ENCODE measurements at places on chromosomes 3 and 15. TPM values are rescaled to one million over a fixed set of nuclear protein-coding genes. Genes with fewer than 3 reads are reported as not detected.

Gene CLDN11
- total RNA-seq, result not detected

Gene EFCC1
- not detected for total RNA-seq

Gene OSTN
- not detected for total RNA-seq

Gene FBXW12
- not detected for total RNA-seq

Gene HDAC11
- total RNA-seq, result 8.7 TPM

Gene ADCY5
- not detected for total RNA-seq

Gene SLC35A5
- total RNA-seq, result 26.7 TPM

Gene STAB1
- total RNA-seq, result not detected

Gene ARGFX
- total RNA-seq, result not detected

Gene FBXL2
- total RNA-seq, result 9.6 TPM

- no peaks in the 10 kb centered on the region for H3K27me3 ChIP-seq
- H3K4me1 ChIP-seq, result peaks cover 24% of the 10 kb centered on the region
- no peaks in the 10 kb centered on the region for H3K36me3 ChIP-seq
- H3K27ac ChIP-seq, result no peak overlapping the region
- DNase-seq, result peak; percentile 9
- H3K4me3 ChIP-seq, result no peak overlapping the region
Observed at GRCh38 chr3:31008994-31009393, 114.5 kb upstream of the GADL1 start.

- no peaks in the 10 kb centered on the region for H3K36me3 ChIP-seq
- H3K27ac ChIP-seq, result peak overlapping the region; percentile 93
- no peaks in the 10 kb centered on the region for H3K27me3 ChIP-seq
- DNase-seq, result peak; percentile 46
Observed at GRCh38 chr15:61659566-61660190, 400.6 kb downstream of the VPS13C start.

DNA sequence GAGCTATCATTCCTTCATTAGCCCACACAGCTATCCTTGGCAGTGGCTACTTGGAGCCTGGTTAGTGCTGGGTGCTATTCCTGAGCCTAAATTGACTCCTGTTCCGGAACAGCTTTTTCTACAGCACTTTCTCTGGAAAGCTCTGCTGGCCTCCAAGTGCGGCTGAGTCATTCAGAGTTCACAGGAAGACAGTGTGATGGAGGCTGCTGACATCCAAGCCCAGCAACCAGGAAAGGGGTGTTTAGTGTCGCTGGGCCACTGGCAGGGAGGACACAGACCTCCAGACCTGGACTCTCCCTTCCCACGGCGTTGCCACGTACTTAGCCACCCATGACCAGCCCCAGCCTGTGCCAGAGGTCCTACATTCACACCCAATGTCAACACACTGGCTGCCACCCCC lies 28.7 kb downstream of the CACNA2D2 start:
- no peak overlapping the region for H3K27ac ChIP-seq
- DNase-seq, result no peak
- no peaks in the 10 kb centered on the region for H3K36me3 ChIP-seq
- peaks cover 42% of the 10 kb centered on the region for H3K27me3 ChIP-seq
- no peaks in the 10 kb centered on the region for H3K4me1 ChIP-seq

DNA sequence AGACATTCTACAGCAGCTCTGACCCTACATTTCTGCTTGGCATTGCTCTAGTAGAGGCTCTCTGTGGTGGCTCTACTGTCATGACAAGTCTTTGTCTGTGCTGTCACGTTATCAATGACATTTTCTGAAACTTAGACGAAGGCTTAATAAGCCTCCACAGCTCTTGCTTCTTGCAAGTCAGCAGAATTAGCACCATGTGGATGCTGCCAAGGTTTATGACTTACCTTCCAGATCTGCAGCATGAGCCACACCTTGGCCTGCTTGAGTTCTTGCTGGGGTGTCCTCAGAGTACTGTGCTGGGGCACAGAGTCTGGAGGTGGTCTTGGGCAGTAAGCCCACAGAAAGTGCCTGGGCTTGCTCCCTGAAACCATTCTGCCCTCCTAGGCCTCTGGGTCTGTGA lies 9.8 kb downstream of the RTP1 start:
- H3K27ac ChIP-seq, result no peak overlapping the region
- H3K4me3 ChIP-seq, result no peak overlapping the region
- peaks cover 4% of the 10 kb centered on the region for H3K36me3 ChIP-seq
- H3K27me3 ChIP-seq, result no peaks in the 10 kb centered on the region
- DNase-seq, result no peak

GRCh38 chr3:195200010-195200822 lies 70.7 kb downstream of the XXYLT1 start:
- no peak overlapping the region for H3K27ac ChIP-seq
- H3K4me1 ChIP-seq, result peaks cover 22% of the 10 kb centered on the region
- no peaks in the 10 kb centered on the region for H3K36me3 ChIP-seq

DNA sequence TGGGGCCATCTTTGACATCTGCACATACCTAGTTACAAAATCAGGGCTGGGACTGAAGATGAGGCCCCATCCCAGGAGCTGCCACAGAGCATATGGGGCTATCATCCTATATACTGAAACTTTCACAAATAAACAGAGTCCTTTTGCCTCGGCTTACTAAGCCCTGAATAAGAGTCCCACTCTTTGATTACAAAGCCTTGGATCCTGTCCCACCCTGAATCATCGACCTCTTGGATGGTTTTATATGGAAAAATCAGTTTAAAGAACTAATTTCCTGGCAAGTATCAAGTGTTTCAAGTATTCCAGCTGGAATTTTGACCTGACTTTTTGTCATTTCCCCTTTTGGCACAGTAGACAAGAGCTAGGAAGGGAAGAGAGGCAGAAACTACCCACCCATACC lies 331.3 kb upstream of the FRG2C start:
- H3K4me1 ChIP-seq, result no peaks in the 10 kb centered on the region
- H3K27ac ChIP-seq, result no peak overlapping the region
- H3K27me3 ChIP-seq, result no peaks in the 10 kb centered on the region
- H3K36me3 ChIP-seq, result no peaks in the 10 kb centered on the region
- no peak overlapping the region for H3K4me3 ChIP-seq
- DNase-seq, result no peak

DNA sequence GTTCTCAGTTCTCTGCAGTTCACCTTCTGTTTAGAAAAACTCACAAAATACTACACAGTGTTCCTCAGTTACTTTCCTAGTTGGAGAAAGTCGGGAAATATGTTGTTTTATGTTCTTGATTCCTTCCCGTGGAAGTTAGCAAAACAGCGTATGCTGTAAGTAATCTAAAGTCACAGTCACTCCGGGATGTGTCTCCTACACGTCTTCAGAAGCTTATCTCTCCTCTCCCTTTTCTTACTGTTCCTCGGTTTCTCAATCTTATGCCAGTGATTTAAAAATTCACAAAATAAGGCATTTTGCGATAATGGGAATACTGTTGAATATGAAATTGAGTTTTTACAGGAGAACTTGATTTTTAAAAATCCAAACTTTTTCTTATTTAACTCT lies 1.7 kb downstream of the HEG1 start:
- H3K27ac ChIP-seq, result no peak overlapping the region
- no peaks in the 10 kb centered on the region for H3K36me3 ChIP-seq
- DNase-seq, result no peak
- no peaks in the 10 kb centered on the region for H3K27me3 ChIP-seq
- H3K4me3 ChIP-seq, result peak overlapping the region; percentile 81
- peaks cover 38% of the 10 kb centered on the region for H3K4me1 ChIP-seq

DNA sequence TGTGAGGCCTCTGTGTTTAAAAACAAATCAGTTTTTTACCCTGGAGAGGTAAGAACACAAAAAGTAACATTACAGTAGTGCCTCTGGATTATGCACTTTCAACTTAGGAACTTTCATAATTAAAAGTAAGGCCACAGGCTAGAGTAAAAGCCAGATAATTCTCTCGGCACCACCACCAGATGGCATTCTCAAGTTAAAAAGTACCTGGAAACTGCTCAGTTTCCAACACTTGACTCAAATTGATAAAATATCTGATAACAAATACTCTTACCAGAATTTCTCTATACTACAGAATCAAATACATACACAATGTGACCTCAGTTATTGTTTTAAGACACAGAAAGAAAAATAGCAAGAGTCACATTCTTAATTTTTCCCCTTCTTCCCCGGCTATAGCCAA lies 19.9 kb downstream of the SPICE1 start:
- H3K27ac ChIP-seq, result no peak overlapping the region
- peaks cover 16% of the 10 kb centered on the region for H3K36me3 ChIP-seq
- no peaks in the 10 kb centered on the region for H3K27me3 ChIP-seq

GRCh38 chr15:49032601-49033145 lies 13.6 kb downstream of the SECISBP2L start:
- no peak for DNase-seq
- peaks cover 3% of the 10 kb centered on the region for H3K4me1 ChIP-seq
- no peaks in the 10 kb centered on the region for H3K27me3 ChIP-seq
- H3K36me3 ChIP-seq, result peaks cover 32% of the 10 kb centered on the region

DNA sequence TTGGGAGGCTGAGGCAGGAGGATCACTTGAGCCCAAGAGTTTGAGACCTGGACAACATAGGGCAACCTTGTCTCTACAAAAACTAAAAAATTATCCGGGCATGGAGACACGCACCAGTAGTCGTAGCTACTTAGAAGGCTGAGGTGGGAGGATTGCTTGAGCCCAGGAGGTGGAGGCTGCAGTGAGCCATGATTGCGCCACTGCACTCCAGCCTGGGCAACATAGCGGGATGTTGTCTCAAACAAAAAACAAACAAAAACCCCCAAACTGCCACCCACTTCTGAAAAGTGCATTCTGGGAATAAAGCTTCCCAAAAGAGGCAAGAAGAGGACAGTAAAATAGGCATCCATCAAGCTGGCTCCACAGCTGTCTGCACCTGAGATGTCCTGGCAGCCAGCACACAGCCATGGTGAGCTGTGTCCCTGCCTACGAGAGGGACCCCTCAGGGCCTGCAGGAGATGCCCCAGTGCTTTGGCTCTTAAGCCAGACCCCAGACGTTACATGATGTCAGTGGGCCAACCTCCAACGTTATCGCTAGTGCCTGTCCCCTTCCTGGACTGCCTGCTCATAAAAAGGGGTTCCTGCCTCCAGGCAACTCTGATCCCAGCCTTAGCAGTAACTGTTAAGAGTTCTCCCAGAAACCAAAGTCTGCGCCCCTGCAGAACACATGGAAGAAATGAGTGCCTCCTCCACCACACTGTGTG lies 101.1 kb downstream of the LRIG1 start:
- no peaks in the 10 kb centered on the region for H3K27me3 ChIP-seq
- no peak overlapping the region for H3K27ac ChIP-seq
- DNase-seq, result no peak
- peaks cover 6% of the 10 kb centered on the region for H3K4me1 ChIP-seq
- peaks cover 22% of the 10 kb centered on the region for H3K36me3 ChIP-seq

GRCh38 chr3:45965653-45966052 lies 22.4 kb downstream of the CXCR6 start:
- no peak overlapping the region for H3K4me3 ChIP-seq
- no peak overlapping the region for H3K27ac ChIP-seq
- no peak for DNase-seq
- H3K27me3 ChIP-seq, result no peaks in the 10 kb centered on the region

- no peaks in the 10 kb centered on the region for H3K4me1 ChIP-seq
- no peak overlapping the region for H3K27ac ChIP-seq
- no peak overlapping the region for H3K4me3 ChIP-seq
- no peaks in the 10 kb centered on the region for H3K36me3 ChIP-seq
- peaks cover 4% of the 10 kb centered on the region for H3K27me3 ChIP-seq
- no peak for DNase-seq
Observed at GRCh38 chr3:126499401-126499800, 18.2 kb downstream of the UROC1 start.

GRCh38 chr3:127061641-127062040 lies 78.7 kb downstream of the PLXNA1 start:
- peaks cover 10% of the 10 kb centered on the region for H3K4me1 ChIP-seq
- no peaks in the 10 kb centered on the region for H3K27me3 ChIP-seq
- no peak overlapping the region for H3K27ac ChIP-seq
